ENCODE measurements at places on chromosomes 5 and 9. TPM values are rescaled to one million over a fixed set of nuclear protein-coding genes. Genes with fewer than 3 reads are reported as not detected.

CORO2A gene
- total RNA-seq: 99.6 TPM

NMUR2 gene
- not detected for total RNA-seq

GLDC gene
- total RNA-seq: 2.5 TPM

SH3RF2 gene
- total RNA-seq: 39.6 TPM

ELAVL2 gene
- total RNA-seq: not detected

CCNI2 gene
- total RNA-seq: 7.1 TPM

OR1Q1 gene
- total RNA-seq: not detected

RMRP gene
- total RNA-seq: 1,673 TPM

CA9 gene
- total RNA-seq: 1.6 TPM

TMEFF1 gene
- total RNA-seq: not detected

DNA sequence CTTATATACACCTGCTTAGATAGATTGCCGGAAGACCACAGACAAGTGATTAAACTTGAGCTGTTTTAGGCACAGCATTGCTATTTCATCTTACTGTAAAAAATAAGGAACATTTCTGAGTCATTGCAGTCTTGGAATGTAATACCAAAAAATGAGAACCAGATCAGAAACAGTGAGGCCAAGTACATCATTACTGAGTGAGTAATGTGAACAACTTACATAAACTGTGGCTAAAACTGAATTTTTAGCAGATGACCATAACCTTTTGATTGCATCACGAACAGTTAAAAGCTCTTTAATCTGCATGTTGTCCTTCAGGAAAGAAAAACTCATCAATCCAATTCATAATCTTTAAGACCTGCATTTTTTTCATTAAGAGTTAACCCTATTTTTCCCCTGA is 157.1 kb upstream of the FGF10 start:
- no peak for DNase-seq

DNA sequence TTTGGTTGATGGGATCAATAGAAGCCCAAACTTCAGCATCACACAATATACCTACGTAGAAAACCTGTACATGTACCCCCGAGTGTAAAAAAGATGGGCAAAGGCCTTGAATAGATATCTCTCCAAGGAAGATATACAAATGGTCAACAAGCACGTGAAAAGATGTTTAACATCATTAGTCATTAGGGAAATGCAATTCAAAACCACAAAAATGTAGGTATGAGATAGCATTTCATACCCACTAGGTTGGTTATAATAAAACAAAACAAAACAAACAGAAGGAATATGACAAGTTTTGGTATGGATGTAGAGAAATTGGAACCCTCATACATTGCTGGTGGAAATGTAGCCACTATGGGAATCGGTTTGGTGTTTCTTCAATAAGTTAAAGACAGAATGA is 33.1 kb upstream of the PPARGC1B start:
- DNase-seq: no peak

GRCh38 chr9:134240361-134240760 is 76.0 kb upstream of the RNU6ATAC start:
- DNase-seq: no peak

- DNase-seq: no peak
Measured at GRCh38 chr5:147400126-147400809, 109.6 kb downstream of the DPYSL3 start.

GRCh38 chr9:16753256-16753655 is 117.2 kb downstream of the BNC2 start:
- no peak for DNase-seq

GRCh38 chr9:3736161-3736560 is 210.4 kb upstream of the RFX3 start:
- no peak for DNase-seq

GRCh38 chr5:111366388-111366787 is 142.2 kb downstream of the CAMK4 start:
- DNase-seq: no peak

- DNase-seq: no peak
Measured at GRCh38 chr9:72844440-72844768, 108.4 kb downstream of the ALDH1A1 start.

Data from Peyer's patch (tissue), 4 donors.